Eye (tissue), 1 donor: ENCODE measurements at places on chromosomes 16 and 17.

- DNase-seq = peak; percentile 77
These were observed 39.2 kb downstream of the ZNF778 start for GRCh38 chr16:89256651-89257254.

- peak; percentile 60 for DNase-seq
These were observed 30.0 kb upstream of the USP22 start for GRCh38 chr17:21072745-21073197.

GRCh38 chr17:8140065-8141029, 11.9 kb downstream of the PER1 start:
- DNase-seq = no peak

- DNase-seq = no peak
These were observed 5.4 kb upstream of the STAC2 start for GRCh38 chr17:39231091-39231561.

DNA sequence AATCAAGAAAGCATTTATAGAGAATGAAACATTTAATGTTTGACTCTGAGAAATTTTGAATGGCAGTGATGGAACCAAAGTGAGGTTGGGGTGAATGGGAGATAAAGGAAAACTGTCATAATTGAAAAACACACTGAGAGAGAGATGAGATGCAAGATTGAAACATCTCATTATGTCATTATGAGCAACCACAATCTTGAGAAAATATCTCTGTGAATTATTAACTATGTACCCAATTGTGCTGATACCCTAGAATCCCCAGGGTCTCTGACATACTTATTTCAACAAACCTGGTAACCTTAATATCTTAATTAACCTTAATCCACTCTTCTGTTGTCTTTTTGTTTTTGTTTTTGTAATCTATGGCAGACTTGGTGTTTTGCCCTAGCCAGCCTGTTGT, 143.5 kb upstream of the HLF start:
- no peak for DNase-seq

DNA sequence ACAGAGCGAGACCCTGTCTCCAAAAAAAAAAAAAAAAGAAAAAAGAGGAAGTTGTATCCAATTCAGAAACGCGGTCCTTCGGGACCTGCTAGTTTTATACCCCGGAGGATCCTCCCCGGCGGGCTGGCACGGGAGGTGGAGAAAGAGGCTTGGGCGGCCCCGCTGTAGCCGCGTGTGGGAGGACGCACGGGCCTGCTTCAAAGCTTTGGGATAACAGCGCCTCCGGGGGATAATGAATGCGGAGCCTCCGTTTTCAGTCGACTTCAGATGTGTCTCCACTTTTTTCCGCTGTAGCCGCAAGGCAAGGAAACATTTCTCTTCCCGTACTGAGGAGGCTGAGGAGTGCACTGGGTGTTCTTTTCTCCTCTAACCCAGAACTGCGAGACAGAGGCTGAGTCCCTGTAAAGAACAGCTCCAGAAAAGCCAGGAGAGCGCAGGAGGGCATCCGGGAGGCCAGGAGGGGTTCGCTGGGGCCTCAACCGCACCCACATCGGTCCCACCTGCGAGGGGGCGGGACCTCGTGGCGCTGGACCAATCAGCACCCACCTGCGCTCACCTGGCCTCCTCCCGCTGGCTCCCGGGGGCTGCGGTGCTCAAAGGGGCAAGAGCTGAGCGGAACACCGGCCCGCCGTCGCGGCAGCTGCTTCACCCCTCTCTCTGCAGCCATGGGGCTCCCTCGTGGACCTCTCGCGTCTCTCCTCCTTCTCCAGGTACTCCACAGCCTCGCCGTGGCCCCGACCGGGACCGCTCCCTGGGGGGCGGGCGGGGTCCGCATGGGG, at the start of gene CDH3:
Gene CDH3, plus strand, starts transcription at position 596 of the 779 bp plus-strand sequence. Its CDS starts 70 bp downstream, at position 666.
- peak; percentile 85 for DNase-seq

DNA sequence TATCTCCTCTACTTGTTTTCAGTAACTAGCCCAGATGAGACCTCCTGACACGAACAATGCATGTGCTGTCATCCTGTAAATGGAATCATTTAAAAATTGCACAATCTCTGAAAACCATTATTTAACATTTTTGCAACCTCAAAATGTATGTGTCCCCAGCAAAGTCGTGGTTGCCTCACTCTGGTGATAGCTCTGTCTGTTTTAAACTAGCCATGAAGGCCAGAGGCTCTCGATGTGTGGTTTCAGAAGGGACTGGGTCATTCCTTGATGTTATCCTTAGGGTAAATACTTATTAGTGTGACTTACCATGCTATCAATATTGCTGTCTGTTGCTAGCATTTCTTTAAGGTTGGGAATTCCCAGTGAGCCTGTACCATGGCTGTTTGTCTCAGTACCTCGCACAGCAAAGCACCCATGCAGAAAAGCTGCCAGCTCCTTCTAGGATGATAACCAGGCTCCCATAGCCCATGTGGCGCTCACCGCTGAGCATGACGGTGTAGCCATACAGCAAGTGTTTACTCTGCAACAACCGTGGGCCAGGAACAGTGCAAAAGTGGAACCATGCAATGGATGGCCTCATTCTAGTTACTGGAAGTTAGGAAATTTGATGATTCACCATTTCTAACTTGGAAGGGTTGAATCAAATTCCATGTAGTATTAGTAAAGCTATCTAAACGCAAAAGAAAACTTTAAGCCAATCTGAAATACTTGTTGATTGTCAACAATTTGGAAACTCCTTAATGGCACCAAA, 2.9 kb upstream of the PGS1 start:
- no peak for DNase-seq

- DNase-seq = no peak
These were observed 8.4 kb downstream of the ZNF319 start for GRCh38 chr16:57992084-57992483.

- DNase-seq = peak; percentile 15
These were observed 1029.6 kb downstream of the CDH11 start for GRCh38 chr16:64092271-64092670.

GRCh38 chr16:47182318-47182717, 38.6 kb upstream of the NETO2 start:
- no peak for DNase-seq

DNA sequence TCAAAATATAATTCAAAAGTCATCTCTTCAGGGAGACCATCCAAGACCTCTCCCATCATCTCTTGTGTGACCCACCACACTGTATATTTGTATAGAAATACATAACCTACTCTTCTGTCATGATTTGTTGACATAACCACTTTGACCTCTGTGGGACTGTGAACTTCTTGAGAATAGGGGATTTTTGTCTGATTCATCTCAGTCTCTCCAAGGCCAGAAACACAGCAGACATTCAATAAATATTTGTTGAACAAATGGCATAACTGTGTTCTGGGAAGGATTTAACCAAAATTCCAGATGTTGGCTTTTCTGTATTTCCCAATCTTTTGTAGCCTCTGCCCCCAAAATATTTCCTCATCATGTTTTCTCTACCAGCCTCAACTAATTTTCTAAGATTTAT, 169.7 kb downstream of the CDH11 start:
- no peak for DNase-seq

GRCh38 chr17:77227461-77228240, 86.9 kb downstream of the SEC14L1 start:
- DNase-seq = no peak

DNA sequence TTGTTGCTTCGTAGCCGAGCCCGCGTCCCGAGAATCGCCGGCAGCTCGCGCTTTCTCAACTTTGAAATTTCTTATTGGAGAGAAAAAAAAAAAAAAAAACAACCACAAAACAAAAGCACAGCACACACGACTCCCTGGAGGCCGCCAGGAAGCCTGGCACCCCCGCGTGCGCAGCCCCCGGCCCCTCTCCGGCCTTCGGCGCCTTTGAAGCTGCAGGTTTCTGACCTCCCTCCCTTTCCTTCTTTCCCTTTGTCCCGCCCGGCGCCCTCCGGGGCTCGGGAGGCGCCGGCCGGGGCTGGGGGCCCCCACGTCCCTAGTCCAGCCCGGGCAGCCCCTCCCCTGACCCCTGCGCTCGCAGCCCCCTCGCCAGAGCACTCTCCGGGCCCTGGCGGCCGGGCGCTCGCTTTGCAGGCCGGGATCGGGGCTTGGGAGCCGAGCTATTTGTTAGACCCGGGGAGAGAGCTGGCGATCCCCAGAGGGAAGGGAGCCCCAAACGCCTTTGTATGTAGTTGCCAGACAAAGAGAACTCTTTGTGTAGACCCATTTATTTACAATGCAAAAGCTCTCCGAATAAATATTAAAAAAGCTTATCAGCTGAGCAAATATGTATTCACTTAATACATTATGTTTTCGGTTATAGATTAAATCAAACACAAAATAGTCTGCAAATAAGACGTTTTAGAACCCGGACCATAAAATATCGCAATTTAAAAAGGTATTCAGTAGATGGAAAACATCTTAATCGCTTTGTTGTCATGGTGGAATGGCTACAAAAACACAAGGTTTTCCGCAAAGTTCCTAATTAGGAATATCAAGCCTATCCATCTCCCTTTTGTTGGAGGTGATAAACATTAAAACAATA, 2.3 kb downstream of the BAHCC1 start:
- peak; percentile 89 for DNase-seq

- DNase-seq = no peak
These were observed 26.2 kb downstream of the GPRC5B start for GRCh38 chr16:19858340-19859018.

- no peak for DNase-seq
These were observed 22.9 kb upstream of the PHAF1 start for GRCh38 chr16:67086822-67087221.

- peak; percentile 79 for DNase-seq
These were observed 216 bp downstream of the VPS9D1 start for GRCh38 chr16:89720551-89720812.

DNA sequence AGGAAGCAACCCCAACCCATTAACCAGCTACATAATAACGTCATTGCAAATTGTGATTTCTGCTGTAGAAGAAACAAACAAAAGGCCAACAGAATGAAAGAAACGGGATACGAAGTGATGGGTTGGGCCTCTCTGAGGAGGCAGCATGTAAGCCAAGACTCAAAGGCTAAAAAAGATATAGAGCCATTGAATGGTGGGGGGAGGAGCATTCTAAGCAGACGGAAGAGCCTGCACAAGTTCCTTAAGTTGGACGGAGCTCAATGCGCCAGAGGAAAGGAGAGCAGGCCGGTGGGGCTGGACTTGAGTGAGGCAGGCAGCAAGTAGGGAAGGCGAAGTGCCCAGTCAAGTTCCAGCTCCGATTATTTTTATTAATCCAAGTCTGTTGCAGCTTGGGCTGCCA, 160.3 kb downstream of the SHISA9 start:
- no peak for DNase-seq

DNA sequence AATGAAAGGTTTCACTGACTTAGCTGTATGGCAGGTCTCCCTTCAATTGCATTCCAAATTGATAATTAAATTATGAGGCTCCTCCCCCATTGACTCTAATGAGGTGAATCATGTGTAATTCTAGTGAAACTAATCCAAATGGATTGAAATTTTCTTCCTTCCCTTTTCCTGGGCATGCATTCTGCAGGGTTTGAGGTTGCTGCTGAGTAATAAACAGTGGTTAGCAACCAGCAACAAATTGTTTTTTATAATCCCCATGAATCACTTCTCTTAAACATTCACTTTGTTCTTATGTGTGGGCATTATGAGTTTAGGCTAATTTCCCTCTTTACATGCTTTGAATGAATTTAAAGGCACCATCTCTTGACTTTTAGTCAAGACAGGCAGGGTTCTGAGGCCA, 43.4 kb downstream of the MYOCD start:
- DNase-seq = no peak

DNA sequence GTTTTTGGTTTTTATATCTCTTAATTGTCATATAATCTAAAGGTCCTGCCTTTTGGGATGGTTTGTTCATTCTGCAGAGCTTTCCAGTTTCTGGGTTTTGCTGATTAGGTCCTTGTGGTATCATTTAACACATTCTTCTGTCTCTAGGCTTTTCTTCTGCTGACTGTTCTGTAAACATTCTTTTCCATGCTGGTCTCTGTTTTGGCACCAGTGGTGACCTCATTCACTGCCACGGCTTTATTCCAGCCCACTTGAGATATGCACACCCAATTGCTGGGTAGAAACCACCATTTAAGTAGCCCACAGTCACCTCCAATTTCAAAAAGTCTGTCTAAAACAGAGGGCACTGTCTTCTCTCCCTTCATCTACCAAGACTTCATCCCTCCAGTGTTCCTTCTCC, 31.1 kb upstream of the COX10 start:
- DNase-seq = no peak

DNA sequence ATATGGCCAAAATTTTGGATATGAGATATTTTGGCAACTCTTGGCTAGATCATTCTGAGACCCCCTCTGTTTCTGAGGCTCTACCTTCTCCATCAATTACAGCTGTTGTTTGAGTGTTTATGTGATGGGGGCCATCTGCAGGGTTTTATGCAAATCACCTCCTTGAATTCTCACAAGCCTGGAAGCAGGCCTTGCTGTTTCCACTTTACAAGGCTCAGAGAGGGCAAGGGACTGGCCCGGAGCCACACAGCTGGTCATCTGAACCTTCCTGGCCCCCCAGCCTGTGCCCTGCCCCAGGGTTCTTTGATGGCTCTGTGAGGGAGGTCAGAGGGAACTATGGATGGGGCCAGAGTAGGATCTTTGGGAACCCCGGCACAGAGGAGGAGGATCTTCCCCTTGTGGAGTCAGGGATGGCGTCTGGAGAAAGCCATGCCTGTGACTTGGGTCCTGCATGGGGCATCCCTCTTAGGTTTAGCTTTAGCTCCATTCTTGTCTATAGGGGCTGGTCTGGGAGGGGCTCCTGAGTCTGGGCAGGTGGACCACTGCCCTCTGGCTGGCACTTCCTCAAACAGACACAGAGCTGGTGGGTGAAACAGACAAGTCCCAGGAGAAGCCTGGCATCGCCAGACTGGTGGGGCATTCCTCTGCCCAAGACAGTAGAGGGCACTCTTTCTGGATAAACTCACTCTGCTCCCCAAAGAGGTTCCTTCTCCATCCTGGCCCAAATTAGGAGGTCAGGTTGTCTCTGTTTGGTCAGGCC, 26.2 kb downstream of the IL21R start:
- no peak for DNase-seq

DNA sequence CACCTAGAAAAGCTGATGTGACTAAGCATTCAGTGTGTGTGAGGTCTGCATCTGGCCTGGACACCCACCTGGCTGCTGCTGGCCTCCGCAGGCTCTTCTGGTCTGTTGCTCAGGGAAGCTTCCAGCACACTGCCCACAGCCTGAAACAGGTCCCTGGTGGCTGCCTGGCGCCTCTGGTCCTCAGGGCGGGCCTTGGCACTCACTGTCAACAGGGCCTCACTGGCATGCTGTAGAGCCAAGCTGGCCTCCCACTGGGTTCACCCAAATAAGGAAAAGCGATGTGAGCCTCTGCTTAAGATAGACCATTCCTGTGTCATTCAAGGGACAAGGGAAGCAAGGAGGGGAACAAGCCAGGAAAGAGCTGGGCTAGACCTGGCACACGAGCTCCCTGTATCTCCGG, 70.6 kb upstream of the BCO1 start:
- DNase-seq = no peak

GRCh38 chr17:14321980-14322776, 21.3 kb downstream of the HS3ST3B1 start:
- DNase-seq = no peak

DNA sequence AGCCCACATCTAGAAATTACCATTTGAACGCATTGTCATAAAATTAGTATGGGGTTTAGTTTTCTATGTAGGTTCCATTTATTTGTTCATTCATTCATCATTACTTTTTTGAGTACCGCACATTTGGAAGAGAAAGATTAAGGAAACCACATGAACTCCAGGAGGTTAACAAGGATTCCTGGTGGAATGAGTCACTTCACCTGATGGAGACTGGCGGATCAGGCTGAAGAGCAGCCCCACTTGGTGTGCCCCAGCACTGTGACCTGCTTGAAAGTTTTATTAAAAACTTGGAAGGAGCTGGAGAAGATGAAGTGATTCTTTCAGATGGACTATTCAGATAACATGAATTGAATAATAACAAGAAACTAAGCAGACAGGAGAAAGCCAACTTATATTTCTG, 293.6 kb upstream of the CDH11 start:
- DNase-seq = no peak
